ENCODE measurements at places on chromosomes 11 and 22. TPM values are rescaled to one million over a fixed set of nuclear protein-coding genes. Genes with fewer than 3 reads are reported as not detected.

UPB1 gene
- 2.7 TPM for total RNA-seq

PGA5 gene
- not detected for total RNA-seq

DNA sequence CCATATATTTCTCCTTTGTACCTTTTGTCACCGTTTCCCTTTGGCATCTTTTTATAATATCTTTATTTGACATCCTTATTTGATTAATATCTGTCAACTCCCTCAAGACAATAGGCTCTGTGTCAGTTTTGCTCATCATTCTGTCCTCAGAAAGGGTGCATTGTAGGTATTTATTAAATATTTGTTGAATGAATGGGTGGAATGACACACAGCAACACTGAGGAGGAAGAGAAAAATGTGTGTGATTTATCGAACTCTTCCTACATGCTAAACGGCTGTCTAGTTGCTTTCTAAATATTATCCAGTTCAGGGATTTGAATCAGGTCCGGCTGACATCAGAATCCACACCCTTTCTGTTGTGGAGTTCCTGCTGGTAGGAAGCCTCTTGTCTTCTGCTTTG is 98.2 kb downstream of the NAV2 start:
- H3K27ac ChIP-seq: no peak overlapping the region
- no peak overlapping the region for H3K4me3 ChIP-seq
- H3K27me3 ChIP-seq: no peaks in the 10 kb centered on the region
- DNase-seq: no peak

GRCh38 chr11:113272927-113273615 is 41.3 kb upstream of the TTC12 start:
- no peaks in the 10 kb centered on the region for H3K4me1 ChIP-seq
- no peak for DNase-seq
- H3K4me3 ChIP-seq: no peak overlapping the region
- no peaks in the 10 kb centered on the region for H3K36me3 ChIP-seq
- H3K27ac ChIP-seq: no peak overlapping the region
- no peaks in the 10 kb centered on the region for H3K27me3 ChIP-seq

- DNase-seq: no peak
- H3K36me3 ChIP-seq: no peaks in the 10 kb centered on the region
- H3K4me1 ChIP-seq: no peaks in the 10 kb centered on the region
Observed at GRCh38 chr11:21190181-21190580, 520.8 kb downstream of the NELL1 start.

All from uterus (tissue), 4 donors.